HL-60 (cell line): ENCODE measurements at places on chromosomes 6 and 20.

GRCh38 chr20:3405139-3405538 lies 2.3 kb downstream of the DNAAF9 start:
- no peak for DNase-seq

DNA sequence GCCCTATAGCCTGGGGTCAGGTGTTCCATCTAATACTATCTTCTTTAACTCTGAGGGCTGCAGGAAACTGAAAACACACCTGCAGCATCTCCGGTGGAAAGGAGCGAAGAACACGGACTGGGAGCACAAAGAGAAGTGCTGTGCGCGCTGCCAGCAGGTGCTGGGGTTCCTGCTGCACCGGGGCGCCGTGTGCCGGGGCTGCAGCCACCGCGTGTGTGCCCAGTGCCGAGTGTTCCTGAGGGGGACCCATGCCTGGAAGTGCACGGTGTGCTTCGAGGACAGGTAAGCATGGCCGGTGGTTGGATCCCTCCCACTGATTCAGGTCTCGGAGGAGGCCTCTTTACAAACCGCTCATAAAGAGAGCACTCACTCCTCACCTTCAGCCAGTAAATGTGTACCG lies 15.5 kb downstream of the SYTL3 start:
- no peak for DNase-seq

- no peak for DNase-seq
Observed at GRCh38 chr20:16129411-16129810, 443.8 kb downstream of the KIF16B start.

- DNase-seq: no peak
Observed at GRCh38 chr6:75331151-75331550, 46.6 kb upstream of the TMEM30A start.

GRCh38 chr20:59518881-59519706 lies 85.2 kb upstream of the PHACTR3 start:
- peak; percentile 17 for DNase-seq
